ENCODE measurements at places on chromosomes 16 and 17.

DNA sequence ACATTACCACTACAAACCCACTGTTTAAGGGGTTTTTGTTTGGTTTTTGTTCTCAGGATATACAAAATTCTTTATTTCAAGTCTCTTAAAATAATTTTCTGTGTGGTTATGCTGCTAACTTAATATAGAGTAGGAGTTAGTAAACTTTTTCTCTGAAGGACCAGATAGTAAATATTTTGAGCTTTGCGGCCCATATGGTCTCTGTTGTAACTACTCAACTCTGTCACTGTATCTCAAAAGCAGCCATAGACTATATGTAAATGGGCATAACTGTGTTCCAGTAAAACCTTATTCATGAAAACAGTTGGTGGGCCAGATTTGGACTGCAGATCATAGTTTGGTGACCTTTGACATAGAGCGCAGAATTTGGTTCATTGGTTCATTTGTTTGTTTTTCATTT is 7.2 kb downstream of the TANGO6 start:
- DNase-seq: no peak

- no peak for DNase-seq
These were observed 112.8 kb downstream of the IRX5 start for GRCh38 chr16:55043499-55043898.

GRCh38 chr16:4700380-4700996 is 7.1 kb downstream of the NUDT16L1 start:
- no peak for DNase-seq

GRCh38 chr16:17364319-17365210 is 106.2 kb downstream of the XYLT1 start:
- DNase-seq: no peak

- DNase-seq: no peak
These were observed 28.4 kb upstream of the SLC12A3 start for GRCh38 chr16:56836410-56837230.

DNA sequence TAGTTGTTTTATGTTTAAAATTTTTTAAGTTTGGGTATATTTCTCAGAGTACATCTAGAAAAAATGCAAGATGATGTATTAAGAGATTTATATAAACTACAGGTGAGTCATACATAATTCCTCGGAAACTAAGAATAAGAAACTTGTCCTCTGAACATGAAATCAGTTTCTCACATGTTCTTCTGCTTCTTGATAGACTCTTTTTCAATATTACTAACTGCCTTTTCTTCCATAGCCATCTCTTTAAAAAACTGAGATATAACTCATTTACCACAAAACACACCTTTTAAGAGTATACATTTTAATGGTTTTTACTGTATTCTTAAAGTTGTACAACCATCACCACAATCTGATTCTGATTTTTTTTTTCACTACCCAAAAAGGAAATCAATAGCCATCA is 238.4 kb upstream of the AXIN2 start:
- DNase-seq: no peak

DNA sequence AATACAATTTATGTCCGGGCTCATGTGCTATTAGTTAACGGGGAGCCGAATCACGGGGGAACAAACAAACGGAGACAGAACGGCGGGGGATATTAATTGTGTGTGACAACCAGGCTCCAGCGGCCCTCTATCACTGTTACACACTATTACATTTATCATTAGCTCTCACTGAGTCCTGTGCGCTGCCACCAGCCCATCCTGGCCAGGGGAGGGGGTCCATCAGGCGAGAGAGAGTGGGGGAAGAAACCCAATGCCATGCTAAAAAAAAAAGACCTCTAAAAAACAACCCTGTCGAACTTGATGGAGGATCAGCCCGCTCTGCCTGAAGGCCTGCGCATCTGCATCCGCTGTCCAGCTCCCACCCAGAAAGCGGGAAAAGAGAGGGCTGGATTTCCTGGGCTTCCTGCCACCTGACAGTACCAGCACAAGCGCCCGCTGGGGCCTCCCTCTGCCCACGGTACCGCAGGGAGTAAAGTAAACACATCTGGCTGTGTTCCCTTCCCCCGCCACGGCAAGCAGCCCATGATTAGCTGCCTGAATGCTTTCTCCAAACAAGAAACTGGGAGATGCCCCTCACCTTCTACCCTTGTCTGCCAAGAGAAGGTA is 41.7 kb downstream of the PIPOX start:
- DNase-seq: no peak

- no peak for DNase-seq
These were observed 17.8 kb upstream of the OSGIN1 start for GRCh38 chr16:83935005-83935857.

GRCh38 chr17:56171186-56171959 is 18.1 kb downstream of the ANKFN1 start:
- DNase-seq: no peak

- DNase-seq: no peak
These were observed 156.4 kb upstream of the FOXF1 start for GRCh38 chr16:86353948-86354347.

DNA sequence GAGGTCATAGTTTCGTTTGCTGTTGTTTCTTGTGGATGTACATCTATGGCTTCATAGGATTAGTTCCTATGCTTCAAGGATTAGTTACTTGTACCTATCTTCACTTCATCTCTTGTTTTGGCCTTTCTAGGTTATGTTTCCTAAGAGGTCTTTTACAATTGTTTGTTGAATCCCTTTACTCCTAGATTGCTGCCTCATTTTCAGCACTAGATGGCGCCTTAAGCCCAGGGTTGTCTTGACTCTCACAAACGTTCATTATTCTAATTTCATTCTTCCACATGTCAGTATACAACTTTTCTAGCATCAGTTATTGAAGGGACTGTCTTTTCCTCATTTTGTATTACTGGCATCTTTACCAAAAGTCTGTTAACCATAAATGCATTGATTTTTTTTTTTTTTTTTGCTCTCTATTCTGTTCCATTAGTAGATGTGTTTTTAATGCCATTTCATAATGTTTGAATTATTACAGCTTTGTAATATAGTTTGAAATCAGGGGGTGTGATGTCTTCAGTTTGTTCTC is 45.0 kb upstream of the NACA2 start:
- peak; percentile 70 for DNase-seq

GRCh38 chr17:68622423-68622822 is 21.3 kb upstream of the FAM20A start:
- no peak for DNase-seq

GRCh38 chr17:50187751-50188530 is 13.5 kb downstream of the COL1A1 start:
- DNase-seq: no peak

DNA sequence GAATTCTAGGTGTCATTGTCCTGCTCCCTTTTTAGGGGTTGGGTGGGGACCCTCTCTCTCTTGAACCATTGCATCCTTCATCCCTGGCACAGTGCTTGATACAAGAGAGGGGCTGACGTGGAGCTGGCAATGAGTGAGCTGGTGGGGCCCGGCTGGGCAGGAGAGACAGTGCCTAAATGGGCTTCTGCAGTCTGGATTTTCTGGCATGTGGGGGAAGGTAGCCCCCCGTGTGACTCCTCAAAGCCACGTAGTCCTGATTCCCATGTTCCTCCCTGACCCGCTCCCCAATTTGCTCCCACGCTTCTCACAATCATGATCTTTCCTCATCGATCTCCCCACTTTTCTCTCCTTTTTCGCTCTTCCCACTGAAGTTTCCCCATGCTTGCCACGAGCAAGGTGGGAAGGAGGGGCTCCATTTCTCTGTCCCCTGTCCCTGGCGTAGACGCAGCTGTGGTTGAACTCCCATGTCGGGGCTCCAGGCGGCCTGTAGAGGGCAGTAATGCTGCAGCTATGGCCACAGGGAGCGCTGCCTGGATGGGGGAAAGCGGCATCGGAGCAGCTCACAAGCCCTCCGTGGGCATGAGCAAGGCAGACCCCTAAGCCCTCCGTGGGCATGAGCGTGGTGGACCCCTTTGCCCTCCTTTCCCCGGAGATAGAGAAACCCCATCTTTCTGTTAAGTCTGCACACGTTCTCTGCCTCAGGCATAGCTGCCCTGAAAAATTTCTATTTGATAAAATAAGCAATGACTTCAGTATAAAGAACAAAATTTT is 47.5 kb downstream of the HAPSTR1 start:
- peak; percentile 73 for DNase-seq

DNA sequence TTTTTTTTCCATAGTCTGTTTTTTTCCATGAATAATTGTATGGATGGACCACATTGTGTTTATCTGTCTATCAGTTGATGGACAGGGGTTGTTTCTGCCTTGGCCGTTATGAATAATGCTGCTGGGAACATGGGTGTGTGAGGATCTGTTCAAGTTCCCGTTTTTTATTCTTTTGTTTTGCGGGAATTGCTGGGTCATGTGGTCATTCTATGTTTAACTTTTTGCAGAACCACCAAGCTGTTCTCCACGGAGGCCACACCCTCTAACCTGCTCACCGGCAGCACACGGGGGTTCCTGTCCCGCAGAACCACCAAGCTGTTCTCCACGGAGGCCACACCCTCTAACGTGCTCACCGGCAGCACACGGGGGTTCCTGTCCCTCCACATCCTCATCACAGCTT is 5.9 kb upstream of the MSLN start:
- no peak for DNase-seq

DNA sequence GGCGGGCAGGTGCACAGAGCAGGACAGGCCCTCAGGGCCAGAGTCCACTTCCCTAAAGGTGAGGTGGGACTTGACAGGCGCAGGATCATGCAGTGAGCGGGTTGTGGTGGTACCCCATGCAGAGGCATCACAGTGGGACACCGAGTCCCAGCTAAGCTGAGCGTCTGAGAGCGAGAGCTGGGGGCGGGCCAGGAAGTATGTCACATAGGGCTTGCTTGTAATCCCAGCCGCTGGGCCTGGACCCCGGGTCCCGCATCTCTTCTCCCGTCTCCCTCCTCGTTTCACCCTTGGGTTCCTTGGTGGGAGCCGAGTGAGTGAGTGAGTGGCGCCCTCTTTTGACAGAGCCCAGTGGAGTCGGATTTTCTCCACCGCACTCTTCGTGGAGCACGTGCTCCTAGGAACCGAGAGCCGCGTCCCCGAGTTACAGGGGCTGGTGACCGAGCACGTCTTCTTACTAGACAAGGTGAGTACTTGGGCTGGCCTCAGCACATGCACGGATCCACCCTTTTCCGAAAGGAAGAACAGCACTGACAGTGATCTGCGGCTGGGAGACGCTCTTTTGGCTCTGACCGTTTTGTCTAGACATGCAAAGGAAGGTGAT is 50.8 kb upstream of the ENDOV start:
- DNase-seq: peak; percentile 34

GRCh38 chr17:79997011-79997660 is 38.5 kb downstream of the TBC1D16 start:
- peak; percentile 90 for DNase-seq
